ENCODE measurements at places on chromosomes 11 and 22. TPM values are rescaled to one million over a fixed set of nuclear protein-coding genes. Genes with fewer than 3 reads are reported as not detected.

- no peak overlapping the region for H3K27ac ChIP-seq
- no peaks in the 10 kb centered on the region for H3K27me3 ChIP-seq
- H3K36me3 ChIP-seq = no peaks in the 10 kb centered on the region
- DNase-seq = no peak
- no peaks in the 10 kb centered on the region for H3K4me1 ChIP-seq
Observed at GRCh38 chr11:59281177-59281576, 68.5 kb upstream of the MPEG1 start.

DNA sequence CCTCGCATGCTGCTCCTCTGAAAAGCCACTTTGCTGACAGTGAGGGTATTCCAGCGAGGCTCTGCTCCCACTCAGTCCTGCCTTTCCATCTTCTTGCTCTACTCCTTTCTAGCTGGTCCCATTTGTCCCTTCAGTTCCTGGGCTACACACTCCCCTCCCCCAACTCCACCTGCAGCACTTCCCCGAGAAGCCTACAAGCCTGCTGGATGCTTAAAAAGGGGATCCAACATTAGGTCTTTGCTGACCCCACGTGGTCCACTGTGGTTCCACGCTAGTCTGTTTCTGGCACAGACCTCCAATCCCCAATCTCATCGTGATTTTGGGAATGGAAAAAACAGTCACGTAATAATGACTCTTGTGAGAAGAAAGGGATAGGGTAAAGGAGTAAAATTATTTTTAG is 121.6 kb upstream of the SNX19 start:
- no peak for DNase-seq
- no peaks in the 10 kb centered on the region for H3K36me3 ChIP-seq
- H3K27ac ChIP-seq = no peak overlapping the region
- H3K4me1 ChIP-seq = no peaks in the 10 kb centered on the region
- no peaks in the 10 kb centered on the region for H3K27me3 ChIP-seq

GRCh38 chr11:117205211-117205818 is 6.1 kb downstream of the TAGLN start:
- no peak for DNase-seq
- no peak overlapping the region for H3K4me3 ChIP-seq
- H3K27ac ChIP-seq = peak overlapping the region; percentile 91
- H3K36me3 ChIP-seq = no peaks in the 10 kb centered on the region
- H3K27me3 ChIP-seq = no peaks in the 10 kb centered on the region

- H3K4me3 ChIP-seq = no peak overlapping the region
- H3K27me3 ChIP-seq = no peaks in the 10 kb centered on the region
- H3K4me1 ChIP-seq = no peaks in the 10 kb centered on the region
- no peaks in the 10 kb centered on the region for H3K36me3 ChIP-seq
- no peak overlapping the region for H3K27ac ChIP-seq
Observed at GRCh38 chr11:15638386-15638787, 523.7 kb downstream of the INSC start.

- H3K4me3 ChIP-seq = no peak overlapping the region
- DNase-seq = no peak
- H3K4me1 ChIP-seq = no peaks in the 10 kb centered on the region
- no peak overlapping the region for H3K27ac ChIP-seq
Observed at GRCh38 chr11:93289782-93290463, 40.6 kb upstream of the DEUP1 start.

GRCh38 chr22:44403166-44403565 is 90.4 kb upstream of the SHISAL1 start:
- H3K4me3 ChIP-seq = no peak overlapping the region
- DNase-seq = no peak
- H3K27me3 ChIP-seq = no peaks in the 10 kb centered on the region
- peaks cover 10% of the 10 kb centered on the region for H3K4me1 ChIP-seq

DNA sequence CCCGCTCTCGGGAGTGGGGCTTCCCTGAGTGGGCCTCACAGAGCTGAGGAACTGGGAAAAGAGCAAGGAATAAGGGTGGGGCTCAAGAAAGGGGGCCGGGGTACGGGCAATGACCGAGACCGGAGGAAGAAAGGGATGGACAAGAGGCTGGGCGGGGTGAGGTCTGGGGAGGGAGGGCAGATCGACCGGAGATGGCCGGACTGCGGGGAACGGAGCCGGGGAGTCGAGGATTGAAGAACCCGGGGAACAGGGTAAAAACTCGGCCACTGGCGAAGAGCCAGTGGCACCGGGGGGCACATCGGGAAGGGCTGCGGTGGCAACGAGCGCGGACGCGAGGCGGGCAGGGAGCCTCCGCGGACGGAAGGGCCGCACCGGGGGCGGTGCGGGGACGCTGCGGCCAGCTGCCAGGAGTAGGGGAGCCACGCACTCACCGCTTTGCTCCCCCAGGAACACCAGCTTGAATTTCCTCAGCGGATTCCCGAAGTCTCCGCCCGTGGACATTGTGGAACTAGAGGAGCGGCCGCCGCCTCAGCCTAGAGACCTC is 667 bp downstream of the RAB6A start:
- peak overlapping the region; percentile 100 for H3K4me3 ChIP-seq
- H3K27ac ChIP-seq = peak overlapping the region; percentile 99
- H3K36me3 ChIP-seq = no peaks in the 10 kb centered on the region
- peaks cover 16% of the 10 kb centered on the region for H3K4me1 ChIP-seq
- peak; percentile 48 for DNase-seq

GRCh38 chr11:110564676-110565356 is 135.1 kb downstream of the FDX1 start:
- DNase-seq = no peak
- no peaks in the 10 kb centered on the region for H3K27me3 ChIP-seq
- no peaks in the 10 kb centered on the region for H3K36me3 ChIP-seq
- H3K4me3 ChIP-seq = no peak overlapping the region
- H3K27ac ChIP-seq = no peak overlapping the region

DNA sequence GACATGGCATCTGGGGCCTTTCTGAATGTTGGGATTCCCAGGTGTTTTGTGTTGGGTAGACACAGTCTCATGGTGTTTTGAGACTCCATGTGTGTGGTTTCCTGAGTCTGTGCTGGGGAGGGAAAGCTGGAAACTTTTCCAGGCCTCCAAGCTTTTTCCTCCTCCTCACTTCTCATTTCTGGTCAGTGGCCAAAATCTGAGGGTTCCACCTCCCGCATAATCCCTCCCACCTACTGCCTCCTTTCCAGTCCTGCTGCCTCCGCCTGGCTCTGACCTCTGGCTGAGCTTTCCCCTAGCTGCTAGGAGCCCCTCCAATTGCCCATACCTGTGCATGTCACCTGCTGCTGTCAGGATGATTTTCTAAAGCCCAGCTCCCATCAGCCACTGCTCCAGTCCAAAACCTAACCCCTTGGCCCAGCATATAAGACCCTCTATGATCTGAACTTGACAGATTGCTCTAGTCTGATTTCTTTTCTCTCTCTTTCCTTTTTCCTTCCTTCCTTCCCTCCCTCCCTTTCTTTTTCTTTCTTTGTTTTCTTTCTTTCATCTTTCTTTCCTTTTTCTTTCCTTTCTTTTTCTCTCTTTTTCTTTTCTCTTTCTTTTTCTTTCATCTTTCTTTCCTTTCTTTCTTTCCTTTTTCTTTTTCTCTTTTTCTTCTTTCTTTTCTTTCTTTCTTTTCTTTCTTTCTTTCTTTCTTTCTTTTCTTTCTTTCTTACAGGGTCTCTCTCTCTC is 51.4 kb upstream of the NECTIN1 start:
- H3K27me3 ChIP-seq = no peaks in the 10 kb centered on the region
- H3K36me3 ChIP-seq = no peaks in the 10 kb centered on the region
- H3K4me1 ChIP-seq = peaks cover 11% of the 10 kb centered on the region

GRCh38 chr22:46942799-46943785 is 180.6 kb downstream of the TBC1D22A start:
- H3K4me3 ChIP-seq = no peak overlapping the region
- H3K4me1 ChIP-seq = no peaks in the 10 kb centered on the region
- peak; percentile 35 for DNase-seq

GRCh38 chr22:41875531-41876270 is 39.2 kb downstream of the SHISA8 start:
- DNase-seq = no peak
- H3K27ac ChIP-seq = no peak overlapping the region
- H3K27me3 ChIP-seq = no peaks in the 10 kb centered on the region
- no peaks in the 10 kb centered on the region for H3K36me3 ChIP-seq

DNA sequence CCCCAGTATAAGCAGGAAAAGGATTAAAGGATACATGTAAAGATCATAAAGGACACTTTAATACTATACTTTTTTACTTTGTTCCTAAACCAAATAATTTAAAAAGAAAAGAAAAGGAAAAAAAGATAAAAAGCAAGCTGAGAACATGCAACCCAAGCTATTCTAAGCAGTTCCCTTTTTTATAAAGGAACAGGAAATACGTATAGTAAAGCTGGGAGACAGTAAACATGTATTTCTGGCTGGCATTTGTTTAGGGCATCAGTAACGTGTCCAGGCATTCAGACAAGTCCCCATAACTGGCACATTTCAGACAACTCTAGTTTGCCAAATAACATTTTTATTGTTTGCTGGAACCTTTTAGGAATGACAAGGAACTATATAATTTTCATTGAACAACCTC is 24.9 kb downstream of the BCO2 start:
- H3K27ac ChIP-seq = no peak overlapping the region
- H3K36me3 ChIP-seq = no peaks in the 10 kb centered on the region
- DNase-seq = no peak
- H3K27me3 ChIP-seq = no peaks in the 10 kb centered on the region
- no peaks in the 10 kb centered on the region for H3K4me1 ChIP-seq

- H3K36me3 ChIP-seq = no peaks in the 10 kb centered on the region
- no peak overlapping the region for H3K4me3 ChIP-seq
- H3K4me1 ChIP-seq = no peaks in the 10 kb centered on the region
- DNase-seq = no peak
- no peaks in the 10 kb centered on the region for H3K27me3 ChIP-seq
Observed at GRCh38 chr11:128135451-128135850, 451.9 kb downstream of the ETS1 start.

DNA sequence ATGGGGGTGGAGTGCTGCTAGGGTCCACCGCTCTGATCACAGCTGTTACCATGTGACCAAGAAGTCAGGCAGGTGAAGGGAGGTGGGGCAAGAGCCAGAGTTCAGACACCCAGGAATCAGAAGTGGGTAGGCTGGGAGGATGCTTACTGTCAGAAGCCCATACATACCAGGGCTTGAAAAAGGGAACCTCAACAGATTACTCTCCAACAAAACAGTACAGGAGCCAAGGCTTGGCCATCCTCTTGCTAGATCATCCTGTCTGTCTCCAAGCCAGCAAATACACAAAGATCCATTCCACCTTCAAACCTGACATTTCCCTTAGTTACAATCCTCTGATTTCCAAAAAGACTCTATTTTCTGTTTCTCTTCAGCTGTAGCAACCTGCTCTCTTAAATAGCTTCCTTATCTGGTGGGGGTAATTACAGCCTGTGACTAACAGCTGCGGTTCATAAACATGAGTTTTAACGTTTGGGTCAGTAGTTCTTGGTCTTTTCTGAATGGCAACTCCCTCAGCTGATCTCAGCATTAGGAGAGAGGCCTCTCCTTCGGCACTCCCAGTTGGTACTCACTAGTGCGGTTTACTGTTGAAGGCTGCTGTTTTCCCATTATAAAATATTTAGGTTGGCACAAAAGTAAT is 31.1 kb upstream of the WT1 start:
- peaks cover 7% of the 10 kb centered on the region for H3K4me1 ChIP-seq
- no peaks in the 10 kb centered on the region for H3K36me3 ChIP-seq
- no peak overlapping the region for H3K4me3 ChIP-seq
- DNase-seq = no peak
- no peaks in the 10 kb centered on the region for H3K27me3 ChIP-seq

GRCh38 chr11:69563306-69563705 is 77.7 kb upstream of the CCND1 start:
- DNase-seq = no peak
- no peaks in the 10 kb centered on the region for H3K4me1 ChIP-seq
- H3K4me3 ChIP-seq = no peak overlapping the region
- H3K36me3 ChIP-seq = no peaks in the 10 kb centered on the region
- no peaks in the 10 kb centered on the region for H3K27me3 ChIP-seq

DNA sequence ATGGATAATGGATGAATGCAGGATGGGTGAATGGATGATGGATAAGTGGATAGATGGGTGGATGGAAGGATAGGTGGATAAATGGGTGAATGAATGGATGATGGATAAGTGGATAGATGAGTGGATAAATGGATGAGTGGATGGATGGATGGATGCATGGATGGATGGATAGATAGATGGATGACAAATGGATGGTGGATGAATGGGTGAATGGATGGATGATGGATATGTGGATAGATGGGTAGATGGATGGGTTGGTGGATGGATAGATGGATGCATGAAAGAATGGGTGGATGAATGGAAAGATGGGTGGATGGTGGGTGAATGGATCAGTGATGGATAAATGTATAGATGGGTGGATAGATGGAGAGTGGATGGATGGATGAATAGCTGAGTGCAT is 564.8 kb downstream of the MIAT start:
- no peaks in the 10 kb centered on the region for H3K36me3 ChIP-seq
- H3K4me3 ChIP-seq = no peak overlapping the region
- H3K27me3 ChIP-seq = no peaks in the 10 kb centered on the region
- DNase-seq = no peak
- no peak overlapping the region for H3K27ac ChIP-seq
- H3K4me1 ChIP-seq = peaks cover 3% of the 10 kb centered on the region

GRCh38 chr22:27541836-27542235 is 259.7 kb downstream of the MN1 start:
- no peaks in the 10 kb centered on the region for H3K4me1 ChIP-seq
- no peak overlapping the region for H3K27ac ChIP-seq
- H3K27me3 ChIP-seq = no peaks in the 10 kb centered on the region
- no peak for DNase-seq
- no peak overlapping the region for H3K4me3 ChIP-seq

DNA sequence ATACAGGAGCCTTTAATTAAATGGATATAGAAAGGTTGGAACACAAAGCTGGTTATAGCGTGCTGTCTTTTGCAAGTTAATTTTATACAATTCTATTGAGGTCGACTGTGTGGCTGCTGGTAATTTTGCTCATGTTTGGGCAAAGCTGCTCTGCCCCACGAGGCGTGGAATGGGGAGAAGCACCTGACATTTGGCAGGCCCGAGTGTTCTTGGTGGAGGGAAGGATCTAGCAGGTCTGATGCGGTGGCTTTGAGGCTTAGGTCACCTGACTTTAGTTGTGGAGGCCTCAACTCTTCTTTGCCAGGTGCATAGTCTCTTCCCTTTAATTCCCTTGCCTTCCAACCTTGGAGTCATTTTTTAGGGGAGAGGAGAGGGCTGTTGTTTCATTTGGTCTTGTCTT is 97.3 kb downstream of the ZBTB16 start:
- no peak overlapping the region for H3K4me3 ChIP-seq
- H3K4me1 ChIP-seq = peaks cover 58% of the 10 kb centered on the region
- no peaks in the 10 kb centered on the region for H3K27me3 ChIP-seq
- H3K27ac ChIP-seq = no peak overlapping the region

- peaks cover 4% of the 10 kb centered on the region for H3K4me1 ChIP-seq
- no peak overlapping the region for H3K27ac ChIP-seq
- DNase-seq = no peak
- no peaks in the 10 kb centered on the region for H3K36me3 ChIP-seq
Observed at GRCh38 chr22:47310601-47311000, 548.2 kb downstream of the TBC1D22A start.

GRCh38 chr11:34926101-34926830 is 9.8 kb downstream of the PDHX start:
- H3K27me3 ChIP-seq = no peaks in the 10 kb centered on the region
- H3K36me3 ChIP-seq = no peaks in the 10 kb centered on the region
- no peak overlapping the region for H3K27ac ChIP-seq
- H3K4me1 ChIP-seq = no peaks in the 10 kb centered on the region

GRCh38 chr11:76604081-76604625 is 66.4 kb downstream of the LRRC32 start:
- DNase-seq = peak; percentile 43
- peaks cover 48% of the 10 kb centered on the region for H3K4me1 ChIP-seq
- H3K36me3 ChIP-seq = no peaks in the 10 kb centered on the region
- H3K27ac ChIP-seq = peak overlapping the region; percentile 6

The TSGA10IP gene
- polyA plus RNA-seq = 17.8 TPM

The SYT7 gene
- polyA plus RNA-seq = 5.9 TPM

The IGLL1 gene
- 36.9 TPM for polyA plus RNA-seq

The SLC5A12 gene
- 0.15 TPM for polyA plus RNA-seq

The LARGE1 gene
- 21.8 TPM for polyA plus RNA-seq
